Brain (organoid and tissue), 16 donors: ENCODE measurements at places on chromosomes 13 and 19. TPM values are rescaled to one million over a fixed set of nuclear protein-coding genes. Genes with fewer than 3 reads are reported as not detected.

C1QTNF9B gene
- not detected for polyA plus RNA-seq

PRR22 gene
- 1.3 TPM for polyA plus RNA-seq

CDKN2D gene
- polyA plus RNA-seq = 91.5 TPM

PRODH2 gene
- polyA plus RNA-seq = not detected

ZNF568 gene
- polyA plus RNA-seq = 6.1 TPM

PDX1 gene
- not detected for polyA plus RNA-seq

MATK gene
- polyA plus RNA-seq = 18.6 TPM
